Mammary epithelial cell (primary cell): ENCODE measurements at places on chromosomes 3 and 15. TPM values are rescaled to one million over a fixed set of nuclear protein-coding genes. Genes with fewer than 3 reads are reported as not detected.

The EPHA6 gene
- total RNA-seq = not detected

The SOX2 gene
- total RNA-seq = not detected

The CYP1A2 gene
- total RNA-seq = not detected in 2 replicates

The MRPL47 gene
- total RNA-seq = 45.1 and 66.8 TPM in 2 replicates

The ZPLD1 gene
- 1.2 TPM for total RNA-seq

The ITPKA gene
- total RNA-seq = 0.92 and 1.2 TPM in 2 replicates

The LMAN1L gene
- 0.14 TPM in 1 of 2 replicates, not detected in the other for total RNA-seq

The CHRNA5 gene
- total RNA-seq = 6.0 and 13.9 TPM in 2 replicates

The RAD51 gene
- total RNA-seq = 4.4 and 22.6 TPM in 2 replicates

The SQOR gene
- 67.1 and 125 TPM in 2 replicates for total RNA-seq

The DUOX1 gene
- total RNA-seq = 15.0 TPM

The P2RY1 gene
- under 0.01 TPM for total RNA-seq

The PTX3 gene
- total RNA-seq = 1.7 and 10.4 TPM in 2 replicates

The AHSG gene
- total RNA-seq = 0.67 TPM

The PLSCR1 gene
- 23.0 TPM for total RNA-seq
